ENCODE measurements at places on chromosomes 16 and 17.
A peak's percentile ranks its signal among the peaks of the same experiment; 100 is the strongest.

DNA sequence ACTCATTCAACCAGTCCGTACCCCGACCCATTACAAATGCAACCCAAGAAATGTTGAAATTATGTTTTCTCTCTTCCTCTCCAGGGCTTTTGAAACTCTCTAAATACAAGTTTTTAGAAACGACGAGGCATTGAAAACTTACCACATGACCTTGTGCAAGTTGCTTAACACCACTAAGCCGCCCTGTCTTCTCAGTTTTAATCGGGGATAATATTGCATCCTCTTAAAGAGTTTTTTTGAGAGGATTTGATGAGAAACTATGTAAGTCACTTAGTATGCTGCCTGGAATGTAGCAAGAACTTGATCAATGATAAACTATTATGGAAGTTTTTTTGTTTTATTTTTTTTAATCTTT is 149.0 kb upstream of the FAM20A start:
- DNase-seq: no peak

DNA sequence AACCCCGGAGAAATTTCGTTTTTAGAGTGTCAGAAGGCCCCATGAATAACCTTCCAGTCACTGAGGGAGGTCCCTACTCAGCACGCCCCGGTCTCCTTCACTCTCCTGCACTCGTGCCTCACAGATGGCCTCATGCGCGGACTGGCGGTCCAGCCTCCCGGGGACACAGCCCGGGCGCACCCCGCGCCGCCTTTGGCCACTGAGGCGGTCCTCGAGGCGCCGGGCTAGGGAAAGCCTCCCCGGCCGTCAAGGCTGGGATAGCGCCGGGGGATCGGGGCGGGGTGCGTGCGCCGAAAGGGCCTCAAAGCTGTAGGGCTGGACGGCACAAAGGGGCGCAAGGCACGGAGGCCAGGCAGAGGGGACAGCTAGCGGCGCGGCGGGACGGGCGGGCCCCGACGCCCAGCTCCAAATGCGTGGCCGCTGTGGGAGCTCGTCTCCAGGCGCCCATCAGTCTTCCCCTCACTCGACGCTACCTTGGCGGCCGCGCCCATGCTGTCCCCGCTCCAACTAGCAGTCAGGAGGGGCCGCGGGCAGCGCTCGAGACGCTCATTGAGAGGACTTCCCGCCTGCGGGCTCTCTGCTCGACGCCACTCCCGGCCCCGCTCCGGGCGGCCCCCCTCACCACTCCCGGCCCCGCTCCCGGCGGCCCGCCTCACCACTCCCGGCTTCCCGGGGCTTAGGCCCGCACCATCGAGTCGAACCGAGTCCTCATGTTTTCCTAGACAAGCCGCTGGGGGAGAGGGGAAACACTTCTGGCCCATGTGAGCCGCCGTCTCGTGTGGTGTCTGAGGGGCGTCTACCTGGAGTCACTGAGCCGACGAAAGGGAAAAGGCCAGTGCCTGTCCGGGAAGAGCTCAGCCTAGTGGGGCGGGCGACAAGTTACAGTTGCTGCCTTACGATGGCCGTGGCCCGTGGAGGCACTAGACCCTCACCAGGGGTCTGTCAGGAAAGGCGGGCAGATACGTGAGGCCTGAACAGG is at the start of gene USP6:
Gene USP6 (plus strand): TSS at position 360 of the 979 bp plus-strand sequence. CDS start 14,336 bp downstream, outside the sequence.
- DNase-seq: no peak

DNA sequence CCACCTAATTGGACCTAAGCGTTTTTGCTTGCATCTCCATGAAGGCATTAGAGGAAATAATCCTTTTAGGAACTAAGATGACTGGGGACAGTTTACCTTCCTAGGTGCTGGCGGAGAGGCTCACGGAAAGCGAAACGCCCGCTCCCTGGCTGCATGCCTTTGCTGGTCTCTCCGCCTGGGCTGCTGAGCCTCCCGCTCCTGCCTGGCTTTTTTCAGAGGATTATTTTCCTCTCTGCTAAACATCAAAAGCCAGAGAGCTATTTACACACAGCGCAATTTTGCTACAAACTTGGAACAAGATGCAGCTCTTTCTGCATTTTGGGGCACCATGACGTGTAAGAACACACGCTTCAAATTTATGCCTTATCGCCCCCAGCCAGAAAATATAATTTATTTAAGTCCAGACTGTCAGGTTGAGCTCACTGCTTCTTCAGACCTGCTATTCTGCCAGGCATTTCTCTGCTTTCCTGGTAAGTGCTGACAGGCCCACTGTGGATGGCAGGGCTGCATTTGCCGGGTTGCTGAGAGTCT is 124.4 kb downstream of the SPACA3 start:
- no peak for DNase-seq

DNA sequence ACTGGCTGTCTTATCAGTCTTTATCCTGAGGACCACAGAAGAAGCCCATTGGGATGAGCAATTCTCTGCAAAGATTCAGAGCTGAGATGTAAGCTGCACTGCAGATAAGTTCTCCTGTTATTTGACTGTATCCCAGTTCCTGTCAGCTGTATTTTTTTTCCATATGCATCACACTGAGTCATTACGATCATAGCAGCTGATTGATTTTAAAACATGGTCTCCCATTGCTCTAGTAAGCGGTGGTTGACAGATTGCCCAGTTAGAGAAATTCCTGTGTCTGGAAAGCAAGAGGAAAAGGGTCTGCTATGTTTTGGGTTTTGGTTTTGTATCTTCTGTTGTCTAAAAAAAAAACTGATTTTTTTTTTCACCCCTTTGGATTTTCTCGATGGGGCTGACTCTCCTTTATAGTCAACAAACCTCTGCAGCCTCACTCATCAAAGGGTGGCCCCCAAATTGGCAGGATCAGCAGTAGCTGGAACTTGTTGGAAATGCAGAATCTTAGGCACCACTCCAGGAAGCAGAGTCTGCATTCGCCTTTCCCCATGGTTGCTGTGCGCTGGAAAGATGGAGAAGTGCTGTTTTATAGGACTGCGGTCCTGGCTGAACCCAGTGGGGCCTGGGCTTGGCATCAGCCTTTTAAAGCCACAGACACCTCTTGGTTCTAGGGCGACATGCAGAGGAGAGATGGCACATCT is 220.1 kb upstream of the MPHOSPH6 start:
- no peak for DNase-seq

DNA sequence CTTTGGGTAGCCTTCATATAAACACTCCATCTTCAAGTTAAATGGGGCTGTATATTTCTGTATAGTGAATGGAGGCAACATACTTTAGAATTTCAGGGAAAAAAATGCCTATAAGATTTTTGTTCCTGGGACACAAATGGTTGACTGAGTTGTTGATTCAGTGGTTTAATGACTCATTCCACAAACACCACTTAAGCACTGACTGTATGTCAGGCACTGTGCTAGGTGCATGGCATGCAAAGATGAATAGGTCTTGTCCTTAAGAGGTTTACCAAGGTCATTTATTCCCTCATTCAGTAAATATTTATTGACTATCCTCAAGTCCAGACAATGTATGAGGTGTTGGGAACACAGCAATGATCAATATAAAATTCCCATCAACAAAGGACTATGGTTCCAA is 417.1 kb downstream of the CA10 start:
- DNase-seq: no peak

DNA sequence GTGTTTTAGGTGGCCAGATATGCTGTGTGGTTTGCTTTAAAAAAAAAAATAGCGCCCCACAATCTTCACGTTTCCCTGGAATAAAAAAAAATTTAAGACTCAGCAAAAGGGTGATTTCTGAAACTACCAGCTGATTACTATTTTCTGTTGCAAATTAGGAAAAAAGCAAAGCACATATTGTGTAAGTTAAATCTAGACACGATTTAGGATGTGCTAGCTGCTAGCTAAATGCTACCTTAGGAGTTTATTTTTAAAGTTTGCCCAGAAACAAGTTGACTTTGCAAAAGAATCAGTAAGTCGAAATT is 944 bp upstream of the MARF1 start:
- DNase-seq: no peak

GRCh38 chr16:11100239-11100750 is 155.7 kb downstream of the SOCS1 start:
- peak; percentile 99 for DNase-seq

DNA sequence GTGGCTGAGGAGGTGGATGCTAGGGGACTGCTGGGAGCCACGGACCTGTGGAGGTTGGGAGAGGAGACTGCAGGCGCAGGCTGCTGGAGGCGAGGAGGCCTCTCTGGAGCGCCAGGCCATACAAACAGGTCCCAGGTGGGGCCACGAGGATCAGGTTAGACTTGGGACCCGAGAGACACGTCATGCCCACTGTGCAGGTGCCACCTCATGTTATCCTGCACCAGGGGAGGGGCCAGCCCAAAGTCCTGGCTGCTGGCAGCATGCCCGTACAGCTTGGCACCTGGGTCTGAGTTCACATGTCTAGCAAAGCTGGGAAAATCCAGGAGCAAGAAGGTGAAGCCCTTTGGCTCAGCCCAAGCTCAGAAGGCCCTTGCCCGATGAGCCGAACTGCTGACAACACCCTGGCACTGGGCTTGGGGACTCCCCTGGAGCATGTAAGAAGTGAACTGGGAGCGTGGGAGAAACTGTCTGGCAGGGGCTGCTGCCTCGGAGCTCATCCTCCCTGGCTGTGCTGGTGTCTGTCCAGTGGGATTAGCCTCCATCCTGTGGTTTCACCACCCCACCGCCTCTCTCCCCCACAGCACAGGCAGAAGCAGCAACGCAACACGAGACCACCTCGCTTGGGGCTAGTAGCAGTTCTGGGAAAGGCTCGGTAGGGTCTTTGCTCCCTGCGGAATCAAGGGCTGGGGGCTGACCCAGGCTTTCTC is 5.3 kb downstream of the ARHGDIA start:
- DNase-seq: no peak

GRCh38 chr16:17083628-17084027 is 387.1 kb downstream of the XYLT1 start:
- DNase-seq: no peak

DNA sequence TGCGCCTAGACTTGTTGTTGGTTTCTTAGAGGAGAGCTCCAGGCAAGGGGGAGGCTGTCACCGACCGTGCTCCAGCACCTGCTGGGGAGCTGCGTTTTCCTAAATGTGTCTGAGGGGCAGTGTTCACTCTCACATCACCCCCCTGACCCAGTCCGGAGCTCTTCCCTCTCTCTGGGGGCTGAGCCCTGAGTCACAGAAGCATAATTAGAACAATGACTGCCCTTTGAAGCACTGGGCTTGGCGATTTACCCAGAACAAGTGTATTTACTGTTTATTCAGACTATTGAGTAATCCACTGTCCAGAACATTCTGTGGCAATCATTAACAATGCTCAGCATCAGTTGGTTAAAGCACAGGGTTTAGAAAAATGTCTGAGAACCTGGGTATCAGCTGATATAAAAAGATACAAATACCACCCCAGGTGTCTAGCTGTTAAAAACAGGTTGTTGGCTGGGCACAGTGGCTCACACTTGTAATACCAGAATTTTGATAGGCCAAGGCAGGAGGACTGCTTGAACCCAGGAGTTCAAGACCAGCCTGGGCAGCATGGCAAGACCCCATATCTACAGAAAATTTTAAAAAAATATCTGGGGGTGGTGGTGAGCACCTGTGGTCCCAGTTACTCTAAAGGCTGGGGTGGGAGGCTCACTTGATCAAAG is 8.1 kb downstream of the CES4A start:
- peak; percentile 92 for DNase-seq

GRCh38 chr16:27228621-27229501 is 25.5 kb downstream of the KDM8 start:
- DNase-seq: no peak

GRCh38 chr16:81752225-81752875 is 26.7 kb upstream of the PLCG2 start:
- DNase-seq: peak; percentile 31

DNA sequence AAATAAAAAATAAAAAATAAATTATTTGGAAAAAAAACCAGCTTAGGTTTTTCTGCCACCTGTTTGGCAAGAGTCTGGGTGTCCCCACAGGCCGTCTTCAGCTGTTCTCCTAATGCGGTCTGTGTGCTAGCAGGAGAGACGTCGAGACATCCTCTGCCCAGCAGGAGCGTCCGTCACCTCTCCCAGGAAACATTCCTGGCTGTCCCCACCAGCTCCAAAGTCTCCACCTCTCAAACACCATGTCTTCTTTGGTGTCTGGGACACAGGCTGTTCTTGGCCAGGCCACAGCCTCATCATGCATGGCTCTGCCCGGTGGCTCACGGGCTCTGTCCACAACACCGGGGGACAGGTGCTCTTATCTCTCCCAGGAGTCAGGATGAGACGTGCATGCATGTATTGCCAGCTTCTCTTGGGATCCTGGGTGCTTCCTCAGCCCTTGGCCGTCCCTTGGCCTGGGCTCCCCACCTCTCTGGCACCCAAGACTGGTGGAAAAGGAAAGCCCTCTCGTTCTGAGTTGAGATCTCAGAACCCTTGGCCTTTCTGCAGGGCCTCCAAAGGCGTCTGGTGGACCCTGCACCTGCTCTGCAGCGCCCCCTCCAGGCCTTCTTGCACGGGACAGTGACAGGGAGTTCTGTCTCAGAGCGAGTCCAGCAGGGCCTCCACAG is 84.9 kb upstream of the CBX4 start:
- no peak for DNase-seq

GRCh38 chr17:74296548-74296936 is 22.5 kb downstream of the DNAI2 start:
- DNase-seq: peak; percentile 44

DNA sequence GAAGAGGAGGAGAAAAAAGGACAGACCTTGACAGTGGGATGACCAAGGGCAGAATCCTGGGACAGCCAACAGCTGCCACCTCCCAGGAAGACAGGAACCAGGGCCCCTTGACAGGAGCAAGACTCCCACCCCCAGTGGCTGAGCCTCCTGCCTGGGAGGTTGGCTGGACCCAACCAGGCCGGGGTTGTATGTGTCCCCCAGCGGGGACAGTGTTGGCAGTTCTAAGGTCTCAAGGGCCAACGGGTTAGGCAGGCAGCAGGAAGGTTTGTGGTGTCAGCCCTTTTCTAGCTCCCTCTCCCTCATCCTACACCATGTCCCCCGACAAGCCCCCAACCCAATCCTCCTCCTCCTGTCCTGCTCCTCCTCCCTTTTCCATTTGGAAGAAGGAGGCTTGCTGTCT is 126.2 kb downstream of the MRM1 start:
- DNase-seq: no peak

DNA sequence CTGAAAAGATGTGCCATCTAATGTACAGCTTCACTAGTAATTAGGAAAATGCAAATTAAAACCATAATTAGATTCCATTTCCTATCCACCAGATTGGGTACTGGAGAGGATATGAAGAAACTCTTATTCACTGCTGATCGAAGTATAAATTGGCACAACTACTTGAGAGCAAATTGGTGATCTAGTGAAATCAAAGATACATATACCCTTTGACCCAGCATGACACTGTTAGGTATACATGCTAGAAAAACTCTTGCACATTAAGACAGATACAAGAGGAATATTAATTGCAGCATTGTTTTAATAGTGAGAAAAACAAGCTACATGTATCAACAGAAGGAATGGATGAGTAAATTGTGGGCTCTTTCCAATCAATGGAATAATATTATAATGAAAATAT is 48.8 kb downstream of the BRIP1 start:
- no peak for DNase-seq

DNA sequence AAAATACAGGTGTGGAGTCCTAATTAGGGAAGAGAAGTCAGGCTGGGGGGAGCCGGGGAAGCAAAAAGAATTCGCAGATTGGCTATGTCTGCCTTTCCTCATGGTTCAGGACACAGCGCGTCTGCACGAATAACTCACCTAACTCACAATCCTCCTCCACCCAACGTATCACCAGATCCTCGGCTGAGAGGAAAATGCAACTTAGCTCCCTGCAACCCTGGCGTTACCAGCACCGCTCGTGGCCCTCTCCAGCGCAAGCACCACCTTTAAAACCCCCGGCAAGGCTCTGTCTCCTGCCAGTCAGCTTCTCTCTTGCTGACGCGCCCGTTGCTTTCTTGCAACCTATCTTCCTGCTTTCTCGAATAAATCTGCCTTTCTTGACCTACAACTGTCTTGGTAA is 49.8 kb upstream of the METRNL start:
- DNase-seq: no peak

- peak; percentile 89 for DNase-seq
These were observed 6.3 kb downstream of the C17orf75 start for GRCh38 chr17:32335687-32336086.
